Mesangial cell (primary cell): ENCODE measurements at places on chromosomes 16 and 17. TPM values are rescaled to one million over a fixed set of nuclear protein-coding genes. Genes with fewer than 3 reads are reported as not detected.

TMEM235 gene
- total RNA-seq = not detected in 2 replicates

ALDH3A2 gene
- total RNA-seq = 24.1 and 36.7 TPM in 2 replicates

STARD3 gene
- total RNA-seq = 69.4 and 80.1 TPM in 2 replicates

CA10 gene
- total RNA-seq = not detected in 2 replicates

FGF11 gene
- total RNA-seq = 0.49 and 2.2 TPM in 2 replicates

NPEPPS gene
- total RNA-seq = 39.1 and 76.1 TPM in 2 replicates

BRIP1 gene
- 1.5 and 12.1 TPM in 2 replicates for total RNA-seq

LITAFD gene
- not detected in 2 replicates for total RNA-seq

SPNS2 gene
- total RNA-seq = 22.2 and 106 TPM in 2 replicates

CCL18 gene
- total RNA-seq = not detected in 2 replicates

CCDC154 gene
- 0.16 and 2.2 TPM in 2 replicates for total RNA-seq

ARL6IP1 gene
- 153 and 402 TPM in 2 replicates for total RNA-seq

CLEC18B gene
- total RNA-seq = 7.0 and 20.9 TPM in 2 replicates
